Prostate gland (tissue), 2 donors: ENCODE measurements at places on chromosomes 16 and 17. TPM values are rescaled to one million over a fixed set of nuclear protein-coding genes. Genes with fewer than 3 reads are reported as not detected.

DNA sequence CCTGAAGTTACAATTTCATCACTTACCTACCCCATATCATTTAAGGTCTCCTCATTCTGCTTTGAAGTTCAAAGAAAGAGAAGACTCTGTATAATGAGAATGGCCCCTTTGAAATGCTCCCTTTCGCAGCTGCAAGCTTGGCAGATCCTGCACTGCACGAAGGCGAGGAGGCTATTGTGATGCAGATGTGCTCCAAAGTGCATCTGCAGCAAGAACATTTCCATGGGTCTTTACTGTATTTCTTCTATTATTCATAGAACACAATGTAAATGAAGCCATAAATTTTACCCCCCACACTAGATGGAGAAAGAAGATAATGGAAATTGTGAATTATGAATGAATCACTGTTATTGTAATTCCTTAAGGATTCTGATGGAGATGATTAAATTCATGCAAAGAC, 178.7 kb downstream of the CHD9NB start:
- DNase-seq = no peak

PSME3 gene
- 71.1 TPM for total RNA-seq

- no peak for DNase-seq
These were observed 86.1 kb downstream of the UTP18 start for GRCh38 chr17:51346218-51346982.

PPL gene
- total RNA-seq = 39.4 TPM

GRCh38 chr17:45223539-45224528, 2.1 kb downstream of the FMNL1 start:
- no peak for DNase-seq

CRHR1 gene
- 1.4 TPM for total RNA-seq

DNA sequence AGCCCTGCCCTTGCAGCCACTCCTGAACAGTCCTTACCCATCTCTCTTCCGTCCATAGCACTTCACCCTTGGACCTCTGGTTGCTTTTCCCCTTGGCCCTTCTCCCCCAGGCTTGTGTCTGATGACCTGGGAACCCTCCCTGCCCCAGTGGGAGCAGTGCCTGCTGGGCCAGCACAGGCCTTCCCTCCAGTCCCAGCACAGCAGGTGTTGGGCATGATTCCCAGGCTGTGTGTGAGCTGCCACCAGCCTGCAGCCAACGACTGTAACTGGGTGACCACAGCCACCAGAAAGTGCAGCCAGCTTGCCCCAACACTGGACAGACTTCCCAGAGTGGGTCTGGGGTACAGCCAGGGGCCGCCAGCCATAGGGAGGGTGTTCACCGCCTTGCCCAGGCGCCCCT, 30.0 kb downstream of the CRAMP1 start:
- no peak for DNase-seq

- no peak for DNase-seq
These were observed 140.9 kb downstream of the MRTFB start for GRCh38 chr16:14211856-14212543.

ZNF207 gene
- total RNA-seq = 91.3 TPM

DNA sequence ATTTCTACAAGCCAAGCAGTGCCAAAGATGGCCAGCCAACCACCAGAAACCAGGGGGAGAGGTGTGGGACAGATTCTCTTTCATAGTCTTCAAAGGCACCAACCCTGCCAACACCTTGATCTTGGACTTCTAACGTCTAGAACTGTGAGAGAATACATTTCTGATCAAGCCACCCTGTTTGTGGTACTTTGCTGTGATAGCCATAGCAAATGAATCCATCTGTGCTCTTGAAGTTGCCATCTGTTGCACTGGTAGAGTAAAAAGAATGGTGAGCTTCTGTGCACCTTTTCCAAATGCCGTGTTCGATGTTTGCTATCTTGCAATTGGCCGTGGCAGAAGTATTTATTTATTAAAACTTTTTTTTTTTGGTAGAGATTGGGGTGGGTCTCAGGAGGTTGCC, 16.7 kb upstream of the ADGRG1 start:
- DNase-seq = no peak

BCAS3 gene
- 93.9 TPM for total RNA-seq

ST6GALNAC1 gene
- total RNA-seq = 27.2 TPM

DNA sequence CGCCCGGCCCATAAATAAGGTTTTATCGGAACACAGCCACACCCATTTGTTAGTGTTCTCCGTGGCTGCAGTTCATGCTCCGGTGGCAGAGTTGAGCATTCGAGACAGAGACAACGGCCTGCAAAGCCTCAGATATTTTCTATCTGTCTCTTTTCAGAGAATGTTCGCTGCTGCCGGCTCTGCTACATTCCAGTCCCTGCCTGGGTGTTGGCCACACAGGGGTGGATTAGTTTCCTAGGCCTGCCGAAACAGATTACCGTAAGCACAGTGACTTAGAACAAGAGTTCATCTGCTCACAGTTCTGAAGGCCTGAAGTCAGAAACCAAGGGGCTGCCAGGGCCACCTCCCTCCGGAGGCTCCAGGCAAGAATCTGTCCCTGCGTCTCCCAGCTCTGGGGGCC, 19.1 kb upstream of the GSG1L start:
- peak; percentile 39 for DNase-seq

- DNase-seq = no peak
These were observed 40.4 kb downstream of the LAT start for GRCh38 chr16:29025218-29025617.

DNA sequence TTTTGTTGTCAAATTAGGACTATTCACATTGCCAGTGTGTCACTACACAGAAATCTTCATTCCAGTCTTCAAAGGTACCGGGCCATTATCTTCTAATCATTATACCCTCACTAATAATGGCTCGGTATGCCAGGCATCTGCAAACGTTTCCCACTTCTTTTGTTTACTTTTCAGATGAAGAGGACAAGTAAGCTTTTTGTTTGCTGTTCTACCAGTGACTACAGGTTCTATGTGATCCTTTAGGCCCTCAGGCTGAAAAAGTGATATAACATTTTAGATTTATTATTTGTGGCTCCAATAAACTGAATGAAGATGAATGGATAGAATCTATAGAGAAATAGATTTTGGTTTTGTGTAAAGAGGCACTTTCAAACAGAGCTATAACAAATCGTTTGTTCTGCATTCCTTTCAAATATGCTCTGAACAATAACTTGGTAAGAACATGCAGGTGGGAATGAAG, 403 bp upstream of the KRTAP3-1 start:
- no peak for DNase-seq

- no peak for DNase-seq
These were observed 45.0 kb upstream of the ARHGAP44 start for GRCh38 chr17:12744298-12744697.

RASL10B gene
- 5.4 TPM for total RNA-seq

NECAB2 gene
- 2.8 TPM for total RNA-seq

DNA sequence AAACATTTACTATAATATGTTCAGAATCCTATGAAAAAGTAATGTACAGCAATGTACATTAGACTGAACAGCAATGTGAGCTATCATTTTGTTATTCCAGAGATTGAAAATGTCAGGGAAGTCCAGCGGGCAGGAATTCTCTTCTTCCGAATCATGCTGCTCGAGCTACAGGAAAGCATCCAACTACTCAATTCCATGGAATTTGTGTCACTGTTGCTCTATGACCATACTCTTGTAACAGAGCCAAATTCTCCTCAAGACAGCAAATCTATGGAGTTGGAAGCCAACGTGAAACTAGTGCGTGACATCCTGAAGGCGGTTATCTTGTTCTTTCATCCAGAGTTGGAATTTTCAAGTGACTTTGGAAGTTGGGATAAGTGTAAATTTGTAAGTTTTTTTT, 24.8 kb upstream of the NSRP1 start:
- DNase-seq = no peak

- DNase-seq = no peak
These were observed 23.6 kb upstream of the ATP5MC1 start for GRCh38 chr17:48868916-48869500.

CDH5 gene
- 8.0 TPM for total RNA-seq

RAC3 gene
- 93.9 TPM for total RNA-seq

KRT40 gene
- not detected for total RNA-seq
